ENCODE measurements at places on chromosomes 1 and 21.

GRCh38 chr1:49854741-49855140 lies 169.0 kb downstream of the AGBL4 start:
- DNase-seq, result no peak

DNA sequence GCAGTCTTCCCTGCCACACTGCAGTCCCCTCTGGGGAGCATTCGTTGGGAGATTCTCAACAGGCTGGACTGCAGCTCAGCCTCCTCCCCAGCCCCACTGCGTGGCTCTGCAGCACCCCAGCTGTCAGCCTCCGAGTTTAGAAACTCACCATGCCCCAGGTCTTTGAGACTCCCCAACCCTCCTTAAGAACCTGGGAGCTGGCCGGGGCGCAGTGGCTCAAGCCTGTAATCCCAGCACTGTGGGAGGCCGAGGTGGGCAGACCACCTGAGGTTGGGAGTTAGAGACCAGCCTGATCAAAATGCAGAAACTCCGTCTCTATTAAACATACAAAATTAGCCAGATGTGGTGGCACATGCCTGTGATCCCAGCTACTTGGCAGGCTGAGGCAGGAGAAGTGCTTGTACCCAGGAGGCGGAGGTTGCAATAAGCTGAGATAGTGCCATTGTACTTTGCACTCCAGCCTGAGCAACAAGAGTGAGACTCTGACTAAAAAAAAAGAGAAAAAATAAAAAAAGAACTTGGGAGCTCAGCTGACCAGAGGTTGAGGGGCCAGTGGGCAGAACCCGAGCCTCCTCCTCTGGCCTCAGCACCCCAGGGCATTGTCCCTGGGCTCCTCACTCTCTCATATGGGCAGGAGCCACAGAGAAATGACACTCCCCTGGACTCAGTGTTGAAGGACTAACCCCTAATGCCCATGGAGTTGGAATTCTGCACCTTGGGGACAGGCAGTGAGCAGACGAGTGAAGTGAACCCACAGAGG lies 5.6 kb downstream of the OLIG2 start:
- DNase-seq, result no peak

GRCh38 chr1:33984906-33985565 lies 121.2 kb downstream of the HMGB4 start:
- no peak for DNase-seq

GRCh38 chr1:224882264-224882663 lies 47.2 kb upstream of the DNAH14 start:
- DNase-seq, result no peak

GRCh38 chr1:53732912-53733317 lies 6.0 kb downstream of the GLIS1 start:
- DNase-seq, result no peak

DNA sequence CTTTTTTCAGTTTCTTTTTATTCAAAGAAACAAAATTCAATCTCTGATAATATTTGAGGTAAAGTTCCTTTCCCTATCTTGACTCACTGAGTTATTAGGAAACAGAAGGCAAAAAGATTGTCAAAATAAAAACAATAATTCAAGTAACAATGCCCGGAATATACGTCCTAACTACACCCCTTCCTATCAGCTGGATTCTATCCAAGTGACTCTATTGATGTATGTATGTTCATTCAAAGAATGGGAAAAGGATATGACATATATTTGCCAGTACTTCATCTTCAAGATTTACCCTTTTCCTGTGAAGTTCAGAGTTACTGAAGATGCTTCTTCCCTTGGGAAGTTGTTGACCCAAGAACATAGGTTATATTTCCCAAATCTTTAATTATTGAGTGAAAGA lies 13.7 kb downstream of the SPRTN start:
- DNase-seq, result no peak

DNA sequence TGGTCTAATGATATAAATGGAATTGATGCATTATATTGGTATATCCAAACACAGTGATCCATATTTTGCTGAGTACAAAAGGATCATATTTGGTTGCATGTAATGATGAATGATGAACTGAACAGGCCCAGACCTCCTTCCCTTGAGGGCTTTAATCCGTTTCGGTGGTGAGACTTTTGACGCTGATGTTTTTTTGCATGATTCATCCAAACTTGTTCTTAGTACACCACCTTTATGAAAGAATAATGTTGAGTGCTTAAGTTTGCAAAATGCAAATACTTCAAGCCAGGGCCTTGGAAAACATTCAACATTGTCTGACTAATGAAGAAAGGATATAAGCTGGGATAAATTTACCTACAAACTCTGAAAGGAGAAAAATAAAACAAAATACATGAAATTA lies 19.2 kb downstream of the HOOK1 start:
- no peak for DNase-seq

GRCh38 chr1:110056776-110057175 lies 13.7 kb downstream of the ALX3 start:
- no peak for DNase-seq

DNA sequence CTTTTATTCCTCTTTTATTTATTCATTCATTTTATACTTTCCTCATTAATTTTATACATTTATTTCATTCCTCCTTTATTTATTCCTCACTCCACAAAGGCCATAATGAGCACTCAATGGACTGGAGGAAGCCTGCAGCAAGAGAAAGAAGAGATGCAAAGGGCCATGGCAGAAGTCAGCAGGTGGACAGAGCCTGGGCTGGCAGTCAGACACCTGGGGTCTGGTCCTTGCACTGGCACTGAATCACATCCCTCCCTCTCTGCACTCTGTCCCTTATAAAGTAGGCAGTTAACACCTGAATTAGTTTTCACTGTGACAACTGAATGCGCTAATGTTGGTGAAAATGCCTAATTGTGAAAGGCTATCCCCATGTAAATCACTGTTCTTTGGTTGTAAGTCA lies 38.6 kb downstream of the FAM78B start:
- DNase-seq, result no peak

DNA sequence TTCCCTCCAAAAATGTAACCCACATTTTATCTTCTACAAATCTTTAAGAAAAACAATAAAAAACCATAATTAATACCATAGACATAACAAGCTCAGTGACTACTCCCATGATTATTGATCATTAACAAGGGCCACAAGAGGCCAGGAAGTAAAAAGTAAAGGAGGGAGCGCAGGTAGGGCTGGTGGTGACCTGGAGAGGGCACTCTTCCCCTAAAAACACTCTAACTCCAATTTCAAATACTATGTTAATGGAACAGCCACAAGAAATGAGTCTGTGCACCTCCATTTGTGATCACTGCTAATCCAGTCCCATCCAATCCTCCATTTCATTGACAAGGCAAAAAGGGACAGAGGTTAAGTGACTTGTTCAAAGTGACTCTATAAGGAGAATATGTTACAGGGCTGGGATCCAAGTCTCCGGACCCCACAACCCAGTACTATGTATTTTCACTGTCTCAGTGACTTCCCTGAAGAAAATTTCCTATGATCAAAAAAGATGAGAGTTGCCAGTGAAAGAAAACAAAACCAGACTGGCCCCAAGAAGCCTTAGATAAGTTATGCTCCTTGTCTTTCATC lies 41.2 kb upstream of the CFAP298 start:
- DNase-seq, result no peak

GRCh38 chr1:27668808-27669723 lies 2.9 kb downstream of the IFI6 start:
- DNase-seq, result peak; percentile 87

DNA sequence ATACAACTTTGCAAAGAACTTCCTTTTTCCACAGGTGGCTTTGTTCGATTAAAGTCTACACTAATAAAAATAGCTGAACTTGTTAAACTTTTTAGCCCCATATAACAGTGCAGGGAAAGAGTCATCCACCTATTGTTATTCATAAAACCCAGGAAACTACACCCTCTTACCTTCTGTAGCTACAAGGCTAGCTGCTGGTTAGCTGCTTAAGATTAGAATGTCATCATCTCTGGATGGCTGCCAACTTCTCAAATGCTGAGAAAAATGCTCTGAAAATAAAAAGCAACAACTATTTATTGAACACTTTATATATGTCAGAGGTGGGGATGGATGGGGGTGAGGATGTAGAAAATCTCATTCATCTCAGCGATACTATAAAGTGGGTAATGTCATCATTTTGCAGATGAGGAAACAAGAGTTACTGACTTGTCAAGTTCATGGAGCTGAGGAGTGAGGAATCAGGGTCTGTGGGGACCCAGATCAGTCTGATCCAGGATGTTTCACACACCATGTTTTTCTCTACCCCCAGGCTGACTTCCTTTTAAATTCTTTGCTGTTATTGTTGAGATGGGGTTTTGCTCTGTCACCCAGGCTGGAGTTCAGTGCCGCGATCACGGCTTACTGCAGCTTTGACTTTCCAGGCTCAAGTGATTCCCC lies 17.1 kb downstream of the ATP5PF start:
- no peak for DNase-seq

- DNase-seq, result no peak
These were observed 69.0 kb downstream of the FAAP20 start for GRCh38 chr1:2125350-2126211.

- no peak for DNase-seq
These were observed 76.2 kb upstream of the KAZN start for GRCh38 chr1:14522077-14522925.

DNA sequence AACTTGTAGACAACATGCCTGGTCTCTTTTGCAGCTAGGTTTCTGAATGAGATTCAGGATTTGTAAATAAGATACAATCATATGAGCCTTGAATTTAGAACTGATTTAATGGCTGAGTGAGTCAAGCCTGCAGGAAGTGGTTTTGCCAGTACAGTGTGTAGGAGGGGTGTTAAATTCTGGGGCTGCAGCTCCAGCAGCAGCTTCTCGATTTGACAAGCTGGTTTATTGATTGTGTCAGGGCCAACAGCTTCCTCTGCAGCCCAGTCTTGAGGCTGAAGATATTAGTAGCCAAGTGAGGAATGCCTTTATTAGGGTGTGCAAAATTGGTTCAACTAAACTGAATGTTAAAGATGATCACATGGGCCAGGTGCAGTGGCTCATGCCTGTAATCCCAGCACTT lies 11.5 kb upstream of the PLA2G5 start:
- no peak for DNase-seq

- no peak for DNase-seq
These were observed 2.9 kb downstream of the DBT start for GRCh38 chr1:100246738-100247137.
